ENCODE measurements at places on chromosomes 5 and 9.

GRCh38 chr5:50582699-50583098 lies 83.7 kb upstream of the PARP8 start:
- DNase-seq: no peak

GRCh38 chr5:42570966-42571960 lies 148.0 kb downstream of the GHR start:
- DNase-seq: peak; percentile 72

GRCh38 chr5:58804291-58804690 lies 221.4 kb downstream of the RAB3C start:
- no peak for DNase-seq

DNA sequence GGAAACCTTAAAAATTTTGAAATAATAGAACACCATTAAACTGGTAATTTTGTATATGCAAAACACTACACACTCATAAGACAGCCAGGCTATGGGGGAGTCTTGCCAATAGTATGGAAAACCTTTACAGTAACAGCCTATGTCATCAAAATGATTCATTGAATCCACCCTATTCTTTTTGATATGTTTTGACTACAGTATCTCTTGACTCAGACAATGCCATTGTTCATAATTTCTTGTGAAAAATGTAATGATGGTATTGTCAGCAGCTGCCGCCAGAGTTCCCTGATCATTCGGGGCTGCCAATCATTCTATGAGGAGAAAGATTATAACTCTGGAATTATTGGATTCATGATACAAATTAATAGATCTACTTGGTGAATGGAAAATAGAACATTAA lies 101.4 kb upstream of the POC5 start:
- DNase-seq: no peak

DNA sequence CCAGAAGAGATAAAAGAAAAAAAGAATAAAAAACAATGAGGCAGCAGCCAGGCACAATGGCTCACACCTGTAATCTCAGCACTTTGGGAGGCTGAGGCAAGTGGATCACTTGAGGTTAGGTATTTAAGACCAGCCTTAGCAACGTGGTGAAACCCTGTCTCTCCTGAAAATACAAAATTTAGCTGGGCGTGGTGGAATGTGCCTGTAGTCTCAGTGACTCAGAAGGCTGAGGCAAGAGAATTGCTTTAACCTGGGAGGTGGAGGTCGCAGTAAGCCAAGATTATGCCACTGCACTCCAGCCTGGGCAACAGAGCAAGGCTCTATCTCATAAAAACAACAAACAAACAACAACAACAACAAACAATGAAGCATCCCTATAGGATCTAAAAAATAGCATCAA lies 121.5 kb downstream of the HMHB1 start:
- peak; percentile 37 for DNase-seq

- no peak for DNase-seq
Measured at GRCh38 chr5:7828269-7828668, 22.7 kb downstream of the CFAP90 start.

GRCh38 chr5:156552855-156553358 lies 225.9 kb downstream of the SGCD start:
- no peak for DNase-seq

DNA sequence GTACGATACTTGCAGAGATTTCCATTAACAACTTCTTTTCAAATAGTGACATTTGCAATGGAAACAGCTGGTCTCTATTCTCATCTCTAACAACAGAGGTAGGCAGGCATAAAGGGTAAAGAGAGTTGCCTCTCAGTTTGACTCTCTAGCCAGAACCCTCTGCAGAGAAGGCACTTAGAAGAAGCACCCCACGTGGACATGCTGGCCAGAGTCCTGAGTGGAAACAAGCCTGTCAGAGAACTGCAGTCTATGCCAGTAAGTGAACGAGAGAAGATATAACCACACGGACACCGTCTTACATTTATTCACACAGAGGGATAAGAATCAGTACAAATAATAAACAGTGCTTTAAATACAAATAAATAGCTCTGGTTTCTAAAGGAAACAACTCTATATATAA lies 11.0 kb upstream of the LHX6 start:
- no peak for DNase-seq

DNA sequence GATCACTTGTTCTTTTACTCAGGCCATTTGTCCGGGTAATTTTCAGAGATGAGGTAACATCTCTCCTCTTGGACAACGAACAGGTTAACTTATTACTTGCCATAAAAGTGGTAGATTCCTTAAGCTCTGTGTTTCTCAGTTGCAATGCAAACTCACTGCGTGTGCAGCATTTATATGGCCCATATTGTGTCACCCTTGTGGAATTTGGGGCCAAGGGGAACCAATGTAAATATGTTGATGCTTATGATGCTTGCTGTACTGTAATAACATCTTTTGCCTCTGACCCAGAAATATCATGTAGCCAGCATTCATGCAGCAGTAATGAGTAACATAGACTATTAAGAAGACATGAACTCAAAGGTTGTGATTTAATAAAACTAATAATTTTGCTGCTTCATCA lies 175.8 kb downstream of the ADAMTS6 start:
- peak; percentile 71 for DNase-seq

GRCh38 chr5:17219469-17219868 lies 2.0 kb downstream of the BASP1 start:
- no peak for DNase-seq

GRCh38 chr5:84869675-84870074 lies 485.0 kb upstream of the EDIL3 start:
- no peak for DNase-seq

DNA sequence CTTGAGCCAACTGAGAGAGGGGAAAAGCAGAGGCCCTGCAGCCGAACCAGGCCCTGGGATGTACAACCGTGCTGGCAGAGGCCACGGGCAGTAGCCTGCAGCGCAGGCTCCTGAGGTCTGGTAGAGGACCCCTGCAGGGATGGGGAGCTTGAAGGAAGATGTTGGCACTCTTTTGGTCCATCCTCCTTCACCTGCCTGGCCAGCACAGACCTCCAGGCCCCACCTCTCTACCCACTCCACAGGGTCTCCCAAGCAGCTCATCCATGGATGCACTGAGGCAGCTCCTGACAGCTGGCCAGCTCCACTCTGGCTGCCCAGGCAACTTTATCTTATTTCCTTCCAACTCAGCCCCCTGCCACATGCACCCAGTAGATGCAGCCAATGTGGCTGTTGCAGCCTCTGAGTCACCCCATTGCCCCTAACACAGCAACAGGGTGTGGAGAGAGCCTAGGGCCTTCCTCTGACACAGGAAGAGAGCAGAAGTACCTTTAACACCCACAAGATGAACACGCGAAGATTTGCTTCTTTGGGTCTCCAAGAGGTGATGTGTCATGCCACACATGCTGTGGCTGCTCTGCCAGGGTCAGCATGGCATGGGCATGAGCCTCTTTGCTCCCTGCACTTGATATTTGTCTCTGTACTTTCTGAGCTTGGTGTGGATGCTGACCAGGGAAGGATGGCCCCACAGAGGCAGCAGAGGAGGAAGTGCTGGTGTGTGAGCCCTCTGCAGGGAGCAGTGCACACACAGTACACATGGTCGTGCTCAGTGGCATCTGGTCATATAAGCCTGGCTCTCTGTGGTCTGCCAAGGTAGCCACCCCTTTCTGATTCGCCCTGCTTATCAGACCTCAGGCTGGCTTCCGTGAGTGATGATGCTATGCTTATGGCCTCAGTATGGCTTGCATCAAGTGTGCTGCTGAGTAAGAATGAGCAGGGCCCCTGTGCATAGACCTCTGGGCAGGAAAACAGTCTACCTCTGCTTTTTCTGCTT lies 117.2 kb downstream of the NRG2 start:
- no peak for DNase-seq

- peak; percentile 59 for DNase-seq
Measured at GRCh38 chr9:89549031-89549644, 51.2 kb upstream of the SEMA4D start.

- peak; percentile 68 for DNase-seq
Measured at GRCh38 chr5:33441241-33442177, 744 bp downstream of the TARS1 start.

- no peak for DNase-seq
Measured at GRCh38 chr5:89580976-89581375, 698.0 kb upstream of the MEF2C start.

GRCh38 chr9:132169672-132170392 lies 8.0 kb downstream of the NTNG2 start:
- DNase-seq: no peak

DNA sequence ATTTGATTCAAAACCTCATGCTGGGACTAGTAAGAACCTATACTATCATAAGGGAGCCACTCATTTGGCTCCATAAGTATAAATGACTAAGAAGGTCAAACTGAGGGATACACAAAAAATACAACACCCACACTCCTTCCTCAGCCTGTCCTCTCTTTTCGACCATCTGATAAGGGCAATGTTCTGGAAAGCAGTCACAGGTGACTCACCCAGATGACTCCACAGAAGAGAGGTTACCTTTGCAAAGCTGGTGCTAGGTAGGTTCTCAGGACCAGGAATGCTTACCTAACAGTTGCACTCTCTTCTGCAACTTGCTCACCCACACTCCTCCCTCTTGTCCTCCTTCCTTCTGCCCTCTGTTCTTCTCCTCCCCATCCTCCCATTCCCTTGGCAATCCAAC lies 32.9 kb downstream of the LHFPL2 start:
- no peak for DNase-seq

GRCh38 chr5:180589771-180590542 lies 1.3 kb downstream of the SCGB3A1 start:
- DNase-seq: no peak

DNA sequence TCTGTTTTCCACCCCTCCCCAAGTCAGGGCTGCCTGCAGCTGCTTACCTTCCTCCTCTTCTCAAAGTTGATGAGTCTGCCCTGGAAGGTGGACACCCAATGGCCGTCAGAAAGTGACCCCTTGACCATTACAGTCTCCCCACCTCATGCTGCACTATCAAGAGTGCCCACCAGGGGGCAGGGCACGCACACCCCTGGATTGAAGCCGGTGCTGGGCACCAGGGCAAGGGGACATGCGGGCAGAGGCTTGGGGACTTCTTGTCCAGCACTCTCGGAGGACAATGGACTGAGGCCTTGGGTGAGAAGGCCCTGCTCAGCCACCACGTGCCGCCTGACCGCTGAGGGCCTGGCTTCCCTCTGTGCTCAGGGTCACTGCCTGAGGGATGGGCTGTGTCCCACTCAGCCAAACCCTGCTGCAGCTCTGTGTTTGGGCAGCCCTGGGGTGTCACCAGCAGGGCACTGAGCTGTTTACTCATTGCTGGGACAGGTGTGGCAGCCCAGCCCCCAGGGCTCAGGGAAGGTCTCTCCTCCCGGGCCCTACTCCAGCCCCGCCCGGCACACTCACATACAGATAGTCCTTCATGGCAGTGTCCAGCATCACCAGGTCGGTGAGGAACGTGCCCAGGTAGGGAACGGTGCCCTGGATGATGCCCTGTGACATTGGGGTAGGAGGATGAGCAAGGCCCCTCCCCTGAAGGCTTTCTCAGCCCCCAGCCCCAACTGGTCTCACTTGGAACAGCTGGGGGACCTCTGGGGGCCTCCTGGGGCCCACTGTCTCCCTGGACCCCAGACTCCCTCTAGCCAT lies 17.7 kb downstream of the RALGDS start:
- DNase-seq: no peak

DNA sequence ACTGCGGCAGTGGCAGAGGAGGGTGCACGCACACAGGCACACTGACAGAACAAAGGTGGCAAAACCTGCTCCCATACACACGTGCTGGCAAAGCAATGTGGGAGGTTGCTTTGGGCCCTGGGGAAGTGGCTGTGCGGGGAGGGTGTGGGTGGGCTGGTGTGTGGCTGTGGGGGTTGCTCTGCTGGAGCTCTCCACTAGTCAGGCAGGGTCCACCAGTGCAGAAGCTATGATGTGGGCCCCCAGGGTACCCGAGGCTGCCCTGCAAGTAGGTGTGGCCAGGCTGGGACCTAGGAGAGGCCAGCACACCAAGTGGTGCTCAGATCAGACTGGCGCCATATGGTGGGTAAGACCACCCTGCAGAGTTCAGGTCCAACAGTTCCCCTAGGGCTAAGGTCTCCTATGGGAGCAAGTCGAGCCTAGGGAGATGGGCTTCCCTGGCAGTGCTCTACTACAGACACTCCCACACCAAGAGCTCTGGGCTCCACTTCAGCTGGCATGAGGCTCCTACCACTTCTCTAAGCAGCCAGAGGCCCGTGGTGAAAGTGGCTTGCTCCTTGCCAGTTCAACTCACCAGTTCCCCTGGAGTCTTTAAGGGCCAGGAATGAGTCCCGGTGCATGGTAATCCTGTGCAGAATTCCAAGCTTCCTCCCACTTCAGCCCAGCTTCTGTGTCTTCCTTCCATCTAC lies 46.2 kb upstream of the IFNE start:
- DNase-seq: no peak

DNA sequence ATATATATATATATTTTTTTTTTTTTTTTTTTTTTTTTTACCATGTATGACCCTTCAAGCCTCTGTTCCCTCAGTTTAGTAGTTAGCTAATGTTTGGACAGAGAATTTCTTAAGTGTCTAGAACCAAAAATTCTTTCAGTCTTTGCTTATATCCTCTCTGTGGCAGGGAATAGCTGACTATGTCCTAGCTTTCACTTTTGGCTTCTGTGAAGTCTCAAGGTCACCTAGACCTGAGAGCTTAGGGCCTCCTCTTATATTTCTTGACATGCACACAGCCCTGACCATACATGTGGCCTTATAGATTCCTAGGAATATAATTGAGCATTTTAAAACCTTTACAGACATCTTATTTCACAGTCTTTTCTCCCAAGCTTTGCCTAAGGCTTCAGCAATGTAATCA lies 930.8 kb upstream of the CDH9 start:
- no peak for DNase-seq

DNA sequence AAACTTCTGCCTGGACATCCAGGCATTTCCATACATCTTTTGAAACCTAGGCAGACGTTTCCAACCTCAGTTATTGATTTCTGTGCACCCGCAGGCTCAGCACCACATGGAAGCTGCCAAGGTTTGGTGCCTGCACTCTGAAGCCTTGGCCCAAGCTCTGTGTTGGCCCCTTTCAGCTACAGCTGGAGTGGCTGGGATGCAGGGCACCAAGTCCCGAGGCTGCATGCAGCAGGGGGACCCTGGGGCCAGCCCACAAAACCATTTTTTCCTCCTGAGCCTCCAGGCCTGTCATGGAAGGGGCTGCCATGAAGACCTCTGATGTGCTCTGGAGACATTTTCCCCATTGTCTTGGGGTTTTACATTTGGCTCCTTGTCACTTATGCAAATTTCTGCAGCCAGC lies 49.9 kb downstream of the NFX1 start:
- DNase-seq: no peak

GRCh38 chr9:94164806-94165549 lies 80.7 kb downstream of the PTPDC1 start:
- no peak for DNase-seq

- peak; percentile 66 for DNase-seq
Measured at GRCh38 chr9:127347831-127348776, 48.9 kb upstream of the SLC2A8 start.
